Testis (tissue), 5 donors: ENCODE measurements at places on chromosomes 6 and 20. TPM values are rescaled to one million over a fixed set of nuclear protein-coding genes. Genes with fewer than 3 reads are reported as not detected.
A peak's percentile ranks its signal among the peaks of the same experiment; 100 is the strongest.

IPCEF1 gene
- total RNA-seq, result 4.8 TPM

MARCKS gene
- 26.6 TPM for total RNA-seq

RUNX2 gene
- 2.9 TPM for total RNA-seq

- DNase-seq, result no peak
Observed at GRCh38 chr6:138030872-138031271, 76.3 kb downstream of the PERP start.

GRCh38 chr6:43846556-43846955 is 76.5 kb downstream of the VEGFA start:
- no peak for DNase-seq

DNA sequence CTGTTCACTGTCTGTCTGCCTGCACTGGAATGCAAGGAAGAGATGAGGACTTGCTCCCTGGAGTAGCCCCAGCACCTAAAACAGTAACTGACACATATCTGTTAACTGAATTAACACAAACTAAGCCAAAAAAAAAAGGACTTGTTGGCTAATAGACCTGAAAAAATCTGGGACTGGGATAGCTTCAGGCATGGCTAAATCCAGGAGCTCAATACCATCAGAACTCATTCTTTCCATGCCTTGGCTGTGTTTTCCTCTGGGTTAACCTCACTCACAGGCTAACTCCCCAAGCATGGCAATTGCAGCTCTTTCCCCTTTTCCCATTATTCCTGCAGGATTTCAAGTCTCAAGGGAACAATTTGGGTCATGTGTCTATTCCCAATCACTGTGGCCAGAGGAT is 21.6 kb upstream of the ARFGEF2 start:
- no peak for DNase-seq

DNA sequence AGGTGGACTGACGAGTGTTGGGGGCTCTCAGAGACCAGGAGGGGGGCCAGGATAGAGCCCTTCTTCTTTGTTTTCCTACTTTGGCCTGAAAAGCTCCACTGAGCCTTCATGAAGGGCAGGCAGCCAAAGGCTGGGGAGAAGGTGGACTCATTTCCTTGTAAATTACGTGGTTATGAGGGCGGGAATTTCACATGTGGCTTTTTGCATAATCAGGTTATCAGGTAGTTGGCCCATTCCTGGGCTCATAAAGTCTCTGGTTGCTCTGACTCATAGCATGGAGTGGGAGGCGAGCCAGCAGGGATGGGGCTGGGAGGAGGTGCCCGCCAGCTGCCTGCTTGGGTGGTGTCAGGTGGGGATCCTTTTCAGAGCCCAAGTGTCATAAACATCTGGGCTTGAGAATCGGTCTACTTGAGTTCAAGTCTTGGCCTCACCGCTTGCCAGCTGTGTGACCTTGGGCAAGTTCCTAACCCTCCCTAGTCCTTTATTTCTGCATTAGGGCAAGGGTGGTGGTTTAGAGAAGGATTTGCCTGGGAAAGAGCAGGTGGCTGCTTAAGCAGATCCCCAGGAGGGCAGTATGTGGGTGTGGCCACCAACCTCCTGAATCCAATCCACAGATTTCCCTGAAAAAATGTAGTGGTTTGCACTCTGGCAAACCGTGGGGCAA is 26.5 kb upstream of the RNF24 start:
- DNase-seq, result peak; percentile 51

DNA sequence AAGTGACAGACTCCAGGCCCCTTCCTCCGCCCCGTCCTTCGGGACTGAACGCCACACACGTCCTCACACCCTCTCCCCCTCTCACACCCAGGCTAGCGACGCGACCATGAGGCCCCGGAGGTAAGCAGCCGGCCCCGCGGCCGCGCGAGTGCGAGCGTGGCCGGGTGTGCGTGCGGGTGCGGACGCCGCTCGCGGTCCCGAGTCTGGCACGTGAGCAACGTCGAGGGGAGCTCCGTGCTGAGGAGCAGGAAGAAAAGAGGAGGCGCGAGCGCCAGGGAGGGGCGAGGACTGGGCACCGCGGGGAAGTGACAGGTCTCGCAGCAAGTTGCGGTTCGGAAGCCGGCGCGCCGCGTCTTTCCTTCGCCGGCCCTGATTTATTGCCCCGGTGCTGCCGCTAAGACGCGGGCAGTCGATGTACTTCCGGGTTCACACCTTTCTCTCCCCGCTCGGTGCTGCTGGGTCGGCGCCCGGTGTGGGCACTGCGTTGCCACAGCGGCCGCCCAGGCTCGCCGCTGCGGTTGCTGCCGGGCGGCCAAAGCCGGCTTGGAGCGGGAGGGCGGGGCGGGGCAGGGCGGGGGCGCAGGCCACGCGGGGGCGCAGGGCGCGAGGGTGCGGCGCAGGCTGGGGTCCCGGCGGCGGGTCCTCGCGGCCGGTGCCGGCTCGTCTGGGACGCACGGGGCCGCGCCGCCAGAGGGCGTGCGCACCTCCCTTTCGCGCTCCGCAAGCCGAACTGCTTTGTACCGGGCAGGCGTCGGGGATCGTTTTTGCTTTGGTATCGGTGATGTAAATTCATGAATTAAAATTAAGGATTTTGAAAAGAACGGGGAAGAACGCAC is 15.8 kb upstream of the LIN28B start:
- peak; percentile 71 for DNase-seq

DNA sequence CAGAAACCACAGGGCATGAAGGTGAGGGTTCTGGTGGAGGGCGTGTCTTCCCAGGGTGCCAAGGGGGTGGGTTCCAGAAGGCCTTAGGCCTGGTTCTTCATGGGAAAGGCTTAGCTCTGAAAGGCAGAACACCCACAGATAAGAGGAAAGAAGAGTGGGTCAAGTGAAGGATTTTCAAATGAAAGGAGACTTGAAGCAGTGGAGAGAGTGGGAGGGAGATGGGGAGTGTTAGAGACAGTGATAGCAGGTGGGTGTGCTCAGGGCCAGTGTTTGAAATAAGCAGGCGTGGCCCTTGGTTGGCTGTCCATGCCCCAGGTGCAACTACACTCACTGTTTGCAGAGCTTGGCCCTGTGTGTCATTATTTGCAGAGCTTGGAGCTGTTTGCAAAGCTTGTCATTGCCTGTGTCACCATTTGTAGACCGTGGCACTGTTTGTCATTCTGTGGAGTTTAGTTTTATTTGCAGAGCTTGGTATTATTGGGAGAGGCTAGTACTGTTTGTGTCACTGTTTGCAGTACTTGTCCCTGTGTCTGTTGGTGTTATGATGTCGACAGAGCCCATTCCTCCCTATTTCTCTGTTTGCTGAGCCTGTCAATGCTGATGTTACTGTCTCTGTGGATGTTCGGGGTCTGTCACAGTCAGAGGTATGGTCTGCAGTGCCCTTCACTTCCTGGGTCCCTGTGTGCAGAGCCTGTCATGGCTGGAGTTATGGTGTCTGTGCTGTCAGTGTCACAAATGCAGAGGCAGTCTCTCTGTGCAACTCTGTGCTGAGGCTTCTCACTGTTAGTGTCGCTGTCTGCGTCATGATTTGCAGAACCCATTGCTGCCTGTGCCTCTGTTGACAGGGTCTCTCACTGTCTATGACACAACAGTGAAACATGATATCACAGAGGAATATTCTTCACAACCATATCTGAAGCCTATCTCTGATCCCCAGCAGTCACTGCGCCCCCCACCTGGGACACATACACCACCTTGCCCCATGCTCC is 127.7 kb upstream of the LRFN2 start:
- no peak for DNase-seq

DNA sequence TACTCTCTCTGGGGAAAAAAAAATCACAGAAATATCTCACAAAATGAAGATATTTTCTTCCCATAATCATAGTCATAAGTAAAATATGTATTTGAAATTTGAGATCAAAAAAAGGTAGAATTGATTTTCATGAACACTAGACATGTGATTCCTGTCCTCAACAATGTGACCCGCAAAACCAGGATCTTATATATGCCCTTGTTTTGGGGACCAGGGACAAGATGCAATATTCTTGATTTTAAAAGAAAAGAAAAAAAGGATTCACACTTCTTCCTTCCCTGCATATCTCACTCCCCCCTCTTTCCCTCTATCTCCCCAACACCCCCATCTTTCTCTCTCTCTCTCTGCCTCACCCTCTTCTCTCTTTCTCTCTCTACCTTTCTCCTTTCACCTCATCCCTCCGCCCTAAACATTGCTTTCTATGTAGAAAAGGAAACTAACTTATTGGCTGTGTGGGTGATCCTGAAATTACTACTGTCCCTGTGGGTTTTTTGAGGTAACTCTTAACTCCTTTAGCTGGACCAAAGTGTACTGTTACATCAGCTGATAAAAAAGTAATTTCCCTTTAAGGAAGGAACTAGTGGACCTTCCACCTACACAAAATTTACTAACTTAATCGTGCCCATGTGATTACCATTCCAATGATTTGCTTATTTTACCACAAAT is 85.6 kb downstream of the AIG1 start:
- no peak for DNase-seq

DNA sequence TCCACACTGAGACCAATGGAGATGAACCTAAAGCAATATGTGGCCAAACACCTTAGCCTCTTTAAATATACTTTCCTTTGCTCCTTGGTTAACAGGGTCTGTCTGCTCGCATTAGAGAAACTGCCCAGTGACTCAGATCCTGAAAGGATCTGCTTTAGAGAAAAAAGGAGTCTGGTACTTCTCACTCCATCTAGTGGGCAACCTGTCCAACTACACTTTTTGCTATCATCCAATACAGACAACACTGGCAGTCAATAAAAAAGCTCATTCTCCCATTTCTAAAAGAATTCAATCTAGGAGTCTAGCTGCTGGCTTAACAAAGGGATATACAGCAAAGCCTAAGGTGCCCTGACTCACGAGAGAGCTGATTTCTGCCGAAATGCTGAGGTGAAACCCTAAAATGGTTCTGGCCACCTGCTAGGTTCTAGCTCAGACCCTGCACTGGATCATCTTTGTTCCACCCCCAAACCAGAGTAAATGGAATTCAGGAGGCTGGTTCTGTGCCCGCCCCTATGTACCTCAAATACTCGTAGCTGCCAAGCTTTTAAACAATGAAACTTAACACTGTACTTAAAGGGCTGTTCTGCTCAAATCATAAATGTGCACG is 11.5 kb downstream of the GNL1 start:
- no peak for DNase-seq

GRCh38 chr6:168093634-168094033 is 14.6 kb upstream of the FRMD1 start:
- no peak for DNase-seq

- DNase-seq, result no peak
Observed at GRCh38 chr20:48599106-48599747, 228.6 kb downstream of the PREX1 start.

DNA sequence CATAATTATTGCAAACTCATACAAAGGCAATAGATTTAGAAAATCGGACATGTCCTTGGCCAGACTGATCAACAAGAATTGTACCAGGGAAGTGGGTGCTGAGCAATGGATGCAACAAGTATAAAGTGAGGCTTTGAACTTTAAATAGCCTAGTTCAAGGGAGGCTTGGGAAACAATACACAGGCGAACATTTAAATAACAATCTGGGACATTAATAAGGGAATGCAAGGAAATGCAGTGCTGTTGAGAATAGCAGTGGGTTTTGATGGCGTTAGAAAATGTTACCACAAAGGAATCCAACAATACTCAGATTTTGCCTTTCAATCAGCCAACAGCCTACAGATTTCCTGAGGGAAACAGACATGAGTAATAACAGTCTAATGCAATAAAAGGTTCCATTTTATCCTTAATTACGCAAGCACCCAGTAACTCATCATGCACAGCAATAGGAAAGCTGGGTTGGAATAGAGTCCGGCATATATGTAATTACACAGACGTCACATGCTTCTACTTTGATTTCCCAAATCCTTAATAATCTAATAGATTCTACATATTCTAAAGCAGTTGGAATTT is 134.6 kb downstream of the PHACTR1 start:
- DNase-seq, result no peak

- no peak for DNase-seq
Observed at GRCh38 chr6:6969761-6970223, 138.0 kb upstream of the RREB1 start.

DNA sequence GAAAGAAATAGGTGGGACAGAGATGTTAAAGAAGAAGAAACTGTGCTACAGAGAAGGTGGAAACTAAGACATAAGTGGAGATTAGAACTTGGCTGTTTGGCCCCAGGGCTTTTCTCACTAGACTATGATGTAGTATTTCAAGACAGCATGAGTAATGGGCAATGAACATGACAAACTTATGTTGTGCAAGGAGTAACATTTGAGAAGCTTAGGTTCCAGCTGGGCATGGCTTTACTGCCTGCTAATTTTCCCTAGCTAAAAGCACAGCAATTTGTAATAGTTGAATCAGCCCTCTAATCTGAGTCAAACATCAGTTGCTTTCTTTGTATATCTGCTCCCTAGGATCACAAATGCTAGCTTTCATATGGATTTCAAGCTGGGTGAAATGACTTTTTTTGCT is 294.3 kb upstream of the BMP2 start:
- DNase-seq, result no peak

DNA sequence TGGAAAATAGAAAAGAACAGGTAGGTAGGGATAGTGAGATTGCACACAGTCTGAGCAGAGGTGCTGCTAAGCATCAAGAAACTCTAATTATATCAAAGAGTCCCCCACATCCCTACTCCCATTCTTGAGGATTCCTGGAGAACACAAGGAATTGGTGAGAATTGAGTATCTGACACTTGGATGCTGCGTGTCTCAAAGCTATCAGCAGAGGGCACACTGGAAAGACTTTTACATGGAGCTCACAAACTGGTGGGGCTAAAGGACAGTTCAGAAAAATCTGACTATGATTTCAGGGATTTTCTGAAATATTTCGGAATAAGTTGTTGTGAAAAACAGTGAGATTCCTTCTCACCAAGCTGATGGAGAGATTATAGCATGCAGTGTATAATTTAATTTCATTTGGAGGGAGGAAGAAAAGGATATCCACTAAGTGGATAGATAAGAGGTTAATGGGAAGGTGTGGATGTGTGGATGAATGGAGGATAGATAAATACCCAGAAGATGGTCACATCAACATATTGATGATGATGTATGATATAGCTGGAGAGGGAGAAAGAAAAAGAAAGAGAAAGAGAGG is 215.4 kb upstream of the DEFB112 start:
- DNase-seq, result peak; percentile 41

DNA sequence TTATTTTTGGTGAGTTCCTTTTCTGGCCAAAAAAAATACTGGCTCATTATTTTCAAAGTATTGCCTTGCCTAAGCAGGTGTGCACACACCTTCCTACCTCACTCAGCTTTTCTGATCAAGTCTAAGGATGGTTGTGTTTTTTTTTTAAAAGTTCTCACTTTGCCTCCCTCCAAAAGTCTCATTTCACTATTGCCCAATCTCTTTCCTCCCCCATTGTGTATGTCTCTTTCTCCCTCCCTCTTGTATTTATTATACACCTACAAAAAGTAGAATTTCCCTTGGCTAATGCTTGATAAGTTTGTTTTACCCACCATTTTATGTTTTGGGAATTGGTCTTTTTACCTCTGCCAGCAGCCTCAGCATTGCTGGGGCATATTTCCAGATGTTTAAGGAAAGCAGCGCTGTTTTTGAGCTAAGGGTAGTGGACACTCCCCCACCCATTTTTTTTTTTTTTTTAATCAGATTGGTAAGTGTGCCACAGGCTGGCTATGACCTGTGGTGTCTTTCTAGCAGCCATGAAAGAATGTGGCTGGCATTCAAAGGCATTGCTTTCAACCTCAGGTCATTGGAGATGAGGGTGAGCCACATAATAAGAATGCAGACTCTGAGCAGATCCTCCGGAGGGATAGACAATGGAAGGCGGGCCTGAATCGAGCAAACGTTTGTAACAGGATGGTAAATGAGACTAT is 668.6 kb downstream of the UTRN start:
- DNase-seq, result no peak

- no peak for DNase-seq
Observed at GRCh38 chr6:42125663-42126062, 16.8 kb downstream of the C6orf132 start.
